ENCODE measurements at places on chromosomes 2 and 18.
A peak's percentile ranks its signal among the peaks of the same experiment; 100 is the strongest.

DNA sequence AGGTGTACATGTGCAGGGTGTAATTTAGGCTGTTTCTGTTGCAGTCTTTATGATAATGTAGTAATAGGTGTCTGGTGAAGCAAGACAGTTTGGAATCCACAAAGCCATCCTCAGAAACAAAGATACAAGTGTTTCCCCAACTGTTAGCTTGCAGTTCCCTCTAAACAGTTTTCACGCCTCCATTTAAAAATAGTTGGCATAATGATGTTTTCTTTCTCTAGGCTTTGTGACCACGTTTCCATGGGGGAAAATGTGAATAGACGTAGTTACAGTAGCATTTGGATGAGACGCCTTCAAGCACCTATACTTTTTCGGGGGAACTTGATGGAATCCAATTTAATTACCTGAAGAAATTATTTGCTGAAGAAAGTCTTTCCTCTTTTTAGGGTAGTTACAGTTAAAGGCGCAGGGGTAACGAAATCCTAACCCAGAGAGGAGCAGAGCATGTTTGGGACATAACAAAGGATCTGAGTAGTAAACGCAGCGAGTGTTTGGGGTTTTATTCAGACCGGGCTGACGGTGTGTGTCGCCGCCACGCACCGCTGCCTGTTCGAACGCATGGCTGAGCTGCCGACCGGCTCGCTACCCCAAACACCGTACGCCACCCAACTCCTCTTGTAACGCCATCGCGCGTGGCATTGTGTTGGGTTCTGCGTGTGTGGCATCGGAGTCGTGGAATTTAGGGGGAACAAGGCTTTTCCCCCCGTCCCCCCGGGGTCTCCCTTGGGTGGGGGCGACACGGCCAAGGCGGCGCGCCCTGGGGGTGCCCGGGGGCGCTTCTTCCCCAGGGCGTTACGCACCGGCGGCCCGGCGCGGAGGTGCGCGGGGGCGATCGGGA, 681 bp upstream of the NRP2 start:
- peak; percentile 49 for DNase-seq

- DNase-seq: no peak
Observed at GRCh38 chr2:120626566-120626965, 109.1 kb upstream of the GLI2 start.

- DNase-seq: no peak
Observed at GRCh38 chr18:8947566-8947965, 154.9 kb upstream of the NDUFV2 start.

DNA sequence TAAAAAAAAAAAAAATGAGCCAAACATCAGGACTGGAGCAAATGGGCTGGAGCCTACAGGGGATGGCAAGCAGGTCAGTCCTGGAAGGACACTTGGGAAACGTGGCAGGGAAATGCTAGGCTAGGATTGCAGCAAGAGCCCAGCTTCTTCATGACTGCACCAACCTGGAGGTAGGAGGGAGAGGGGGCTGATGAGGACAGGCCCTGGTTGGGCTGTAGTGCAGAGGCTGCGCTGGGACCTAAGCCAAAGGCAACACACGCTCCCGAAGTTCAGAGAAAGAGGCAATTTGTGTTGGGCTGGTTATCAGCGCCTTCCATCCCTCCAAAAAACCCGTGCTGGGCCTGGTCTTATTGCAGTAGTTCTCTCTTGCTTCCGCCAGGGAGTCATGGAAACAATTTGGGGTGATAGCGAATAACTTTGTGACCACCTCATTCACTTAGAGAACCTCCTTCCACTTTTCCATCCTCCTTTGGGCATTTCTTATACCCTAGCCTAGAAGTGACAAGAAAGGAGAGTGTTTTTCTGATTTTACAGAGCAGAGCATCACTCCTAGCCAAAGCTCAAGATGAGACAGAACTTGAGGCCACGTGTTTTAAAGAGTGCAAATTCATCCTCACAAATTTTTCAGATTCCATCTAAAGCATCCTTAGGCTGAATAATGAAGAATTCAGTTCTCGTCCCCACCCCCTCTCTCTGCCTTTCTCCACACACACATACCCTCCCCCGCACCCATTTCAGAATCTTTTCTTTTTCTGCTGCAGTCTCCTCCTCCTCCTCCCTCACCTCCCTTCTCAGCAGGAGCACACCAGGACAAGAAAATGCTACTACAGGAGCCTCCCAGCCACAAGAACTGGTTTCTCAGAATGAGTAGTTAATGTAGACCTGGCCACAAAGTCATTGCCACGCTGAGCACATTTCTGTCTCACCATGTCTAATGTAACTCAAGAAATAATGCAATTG, 82.5 kb upstream of the STPG4 start:
- DNase-seq: peak; percentile 82

DNA sequence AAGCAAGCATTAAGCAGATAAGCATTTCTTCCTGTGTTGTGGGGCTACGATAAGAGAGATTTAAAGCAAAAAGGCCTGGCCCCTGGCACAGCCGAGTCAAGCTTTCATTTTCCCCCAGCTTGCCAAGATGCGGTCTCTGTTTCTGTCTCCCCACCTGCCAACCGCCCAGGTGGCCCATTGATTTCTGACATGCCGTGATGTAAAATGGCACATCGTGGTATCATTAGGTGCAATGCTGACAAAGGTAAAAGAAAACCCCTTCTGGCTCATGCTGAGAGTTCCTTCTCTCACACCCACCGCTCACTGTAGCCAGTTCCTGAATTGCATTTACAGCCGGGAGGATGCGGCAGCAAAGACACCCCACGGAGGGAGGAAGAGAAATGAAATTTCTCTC, 62.8 kb downstream of the BOD1L2 start:
- peak; percentile 23 for DNase-seq

DNA sequence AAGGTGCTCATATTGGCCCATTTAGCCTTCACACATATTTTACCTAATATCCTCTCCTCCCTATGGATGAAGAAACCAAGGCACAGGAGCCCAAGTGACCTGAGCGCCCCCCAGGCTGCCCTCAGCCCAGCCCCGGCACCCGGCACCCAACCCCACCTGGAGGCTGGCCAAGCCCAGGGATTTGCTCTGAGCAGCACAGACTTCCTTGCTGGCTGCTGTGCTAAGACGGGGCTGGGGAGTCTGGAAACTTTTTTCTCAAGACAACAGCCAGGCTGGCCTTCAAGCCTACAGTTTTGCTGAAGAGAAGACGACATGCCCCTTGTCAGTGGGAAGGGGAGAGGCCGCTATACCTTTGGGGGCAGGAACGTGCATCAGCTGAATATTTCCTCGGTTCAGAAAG, 52.7 kb upstream of the LAMA1 start:
- no peak for DNase-seq

- no peak for DNase-seq
Observed at GRCh38 chr2:216350214-216350791, 22.0 kb downstream of the MARCHF4 start.

- DNase-seq: peak; percentile 34
Observed at GRCh38 chr2:10407841-10408648, 40.1 kb downstream of the ODC1 start.

- peak; percentile 74 for DNase-seq
Observed at GRCh38 chr2:202072226-202072625, 829 bp upstream of the KIAA2012 start.
